ENCODE measurements at places on chromosomes 2 and 18. TPM values are rescaled to one million over a fixed set of nuclear protein-coding genes. Genes with fewer than 3 reads are reported as not detected.

- DNase-seq = no peak
Observed at GRCh38 chr2:121667618-121668017, 18.4 kb upstream of the CLASP1 start.

The XIRP2 gene
- total RNA-seq = not detected

The RAMP1 gene
- 44.1 TPM for total RNA-seq

DNA sequence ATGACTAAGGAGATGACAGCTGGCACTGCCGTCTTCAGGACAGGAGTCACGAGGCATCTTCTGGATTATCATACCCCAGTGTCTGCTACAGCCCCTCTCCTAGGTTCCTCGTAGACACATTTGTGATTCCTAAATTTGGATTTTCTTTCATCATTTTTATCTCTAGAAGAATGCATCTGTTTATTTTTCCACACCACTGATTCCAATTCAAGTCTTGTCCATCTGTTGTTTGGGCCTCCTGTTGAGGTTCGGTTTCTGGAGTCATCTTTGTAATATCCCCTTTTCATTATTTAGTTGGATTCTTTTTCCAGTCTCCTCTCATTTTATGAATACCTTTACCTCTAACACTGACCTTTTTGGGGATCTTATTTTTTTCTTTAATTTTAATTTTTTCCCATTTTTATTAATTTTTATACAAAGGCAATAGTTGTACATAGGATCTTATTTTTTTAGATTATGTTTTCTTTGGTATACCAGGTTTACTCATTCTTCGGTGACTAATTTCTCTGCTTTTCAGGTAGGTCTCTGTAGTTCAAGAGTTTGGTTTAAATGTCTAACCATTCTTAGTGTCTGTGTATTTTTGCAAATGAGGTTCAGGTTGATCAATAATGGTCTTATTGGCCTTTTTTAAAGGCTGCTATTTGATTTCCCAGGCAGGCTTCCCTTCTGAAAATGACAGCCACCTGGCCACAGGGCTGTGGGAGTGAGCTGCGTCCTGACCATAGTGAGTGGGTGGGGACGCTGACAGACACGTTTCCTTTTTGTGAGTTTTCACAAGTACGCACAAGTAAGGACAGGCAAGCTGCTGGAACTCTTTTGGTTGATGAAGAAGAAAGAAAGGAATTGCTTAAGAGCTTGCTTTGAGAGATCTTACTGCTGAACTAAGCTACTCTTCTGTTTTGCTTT, 34.5 kb downstream of the FARP2 start:
- DNase-seq = no peak

The MAP3K19 gene
- 2.1 TPM for total RNA-seq

DNA sequence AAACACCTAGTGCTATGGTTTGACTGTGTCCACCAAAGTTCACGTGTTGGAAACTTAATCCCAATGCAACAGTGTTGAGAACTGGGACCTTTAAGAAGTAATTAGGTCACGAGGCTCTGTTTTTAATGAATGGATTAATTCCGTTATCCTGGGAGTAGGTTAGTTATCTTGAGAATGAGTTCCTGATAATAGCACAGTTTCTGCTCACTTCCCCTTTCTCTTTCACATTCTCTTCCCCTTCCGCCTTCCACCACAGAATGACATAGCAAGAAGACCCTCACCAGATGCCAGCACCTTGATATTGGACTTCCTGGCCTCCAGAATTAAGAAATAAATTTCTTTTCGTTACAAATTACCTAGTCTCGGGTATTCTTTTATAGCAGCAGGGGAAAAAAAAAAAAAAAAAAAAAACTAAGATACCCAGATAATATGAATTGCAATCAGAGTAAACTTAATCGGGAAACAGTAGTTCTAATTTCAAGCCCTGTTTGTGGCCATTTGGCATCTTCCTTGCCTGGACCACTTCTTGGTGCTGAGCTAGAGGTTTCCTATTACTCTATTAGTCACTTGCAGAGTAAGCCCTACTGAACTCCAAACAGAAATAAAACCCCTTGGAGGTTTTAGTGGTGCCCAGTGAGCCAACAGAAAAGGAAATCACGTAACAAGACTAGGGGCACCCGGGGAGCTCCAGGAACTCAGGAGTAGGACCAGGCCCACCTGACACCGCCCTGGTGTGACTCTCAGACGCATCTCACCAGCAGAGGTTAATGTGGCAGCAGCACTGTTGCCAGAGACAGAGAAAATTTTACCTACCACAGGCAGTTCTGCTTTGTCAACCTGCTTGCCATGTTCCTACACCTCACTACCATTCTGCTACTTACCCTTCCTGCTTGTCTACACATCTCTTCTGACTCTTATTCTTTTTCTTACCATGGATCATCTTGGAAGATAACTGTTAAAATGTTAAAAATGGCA, 147.6 kb upstream of the CAB39 start:
- DNase-seq = no peak

- DNase-seq = peak; percentile 43
Observed at GRCh38 chr2:201257956-201258665, 2.2 kb upstream of the CASP8 start.

DNA sequence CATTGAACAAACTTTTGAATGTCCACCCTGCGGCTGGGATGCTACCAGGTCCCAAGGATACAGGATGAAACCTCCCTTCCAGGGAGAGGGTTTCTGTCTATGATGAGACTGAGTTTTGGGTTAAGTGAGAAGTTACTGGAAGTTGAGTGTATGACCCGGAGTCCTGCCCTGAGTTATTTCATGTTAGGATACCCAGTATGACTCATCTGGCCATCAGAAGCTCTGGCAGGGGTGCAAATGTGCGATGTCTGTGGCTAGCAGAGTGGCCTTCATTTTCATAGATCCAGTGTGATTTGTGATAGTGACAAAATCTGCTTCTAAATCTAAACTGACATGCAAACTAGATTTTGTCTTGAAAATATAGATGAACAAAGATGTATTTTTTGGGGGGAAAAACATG, 55.3 kb downstream of the KCTD1 start:
- no peak for DNase-seq

GRCh38 chr2:222819722-222820333, 41.0 kb upstream of the ACSL3 start:
- no peak for DNase-seq

- no peak for DNase-seq
Observed at GRCh38 chr2:134228493-134228903, 25.4 kb upstream of the MGAT5 start.

DNA sequence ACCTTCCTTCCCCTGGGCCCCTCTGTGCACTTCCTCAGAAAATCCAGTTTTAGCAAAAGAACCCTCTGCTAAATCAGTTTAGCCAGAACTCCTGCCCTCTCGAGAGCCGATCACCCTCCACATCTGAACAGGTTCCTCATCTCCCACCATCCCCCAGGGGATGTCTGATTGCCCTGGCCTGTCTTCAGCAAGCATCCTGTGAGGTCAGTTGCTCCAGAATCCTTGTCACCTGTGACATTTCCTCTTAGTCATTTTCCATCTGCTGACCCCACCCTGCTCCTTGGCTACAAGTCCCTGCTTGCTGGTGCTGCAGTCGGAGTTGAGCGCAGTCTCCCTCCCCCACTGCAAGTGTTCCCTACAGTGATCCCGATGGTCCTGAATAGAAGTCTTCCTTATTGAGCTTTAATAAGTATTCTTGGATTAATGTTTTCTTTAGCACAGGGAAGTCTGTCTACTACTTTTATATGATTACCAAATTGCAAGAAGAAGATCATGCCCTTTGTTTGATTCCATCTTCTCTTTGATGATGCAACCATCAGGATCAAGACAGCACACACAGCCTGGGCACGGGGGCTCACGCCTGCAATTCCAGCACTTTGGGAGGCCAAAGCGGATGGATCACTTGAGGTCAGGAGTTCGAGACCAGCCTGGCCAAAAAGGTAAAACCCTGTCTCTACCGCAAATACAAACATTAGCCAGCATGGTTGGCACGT, 30.9 kb upstream of the UBE2F start:
- no peak for DNase-seq

DNA sequence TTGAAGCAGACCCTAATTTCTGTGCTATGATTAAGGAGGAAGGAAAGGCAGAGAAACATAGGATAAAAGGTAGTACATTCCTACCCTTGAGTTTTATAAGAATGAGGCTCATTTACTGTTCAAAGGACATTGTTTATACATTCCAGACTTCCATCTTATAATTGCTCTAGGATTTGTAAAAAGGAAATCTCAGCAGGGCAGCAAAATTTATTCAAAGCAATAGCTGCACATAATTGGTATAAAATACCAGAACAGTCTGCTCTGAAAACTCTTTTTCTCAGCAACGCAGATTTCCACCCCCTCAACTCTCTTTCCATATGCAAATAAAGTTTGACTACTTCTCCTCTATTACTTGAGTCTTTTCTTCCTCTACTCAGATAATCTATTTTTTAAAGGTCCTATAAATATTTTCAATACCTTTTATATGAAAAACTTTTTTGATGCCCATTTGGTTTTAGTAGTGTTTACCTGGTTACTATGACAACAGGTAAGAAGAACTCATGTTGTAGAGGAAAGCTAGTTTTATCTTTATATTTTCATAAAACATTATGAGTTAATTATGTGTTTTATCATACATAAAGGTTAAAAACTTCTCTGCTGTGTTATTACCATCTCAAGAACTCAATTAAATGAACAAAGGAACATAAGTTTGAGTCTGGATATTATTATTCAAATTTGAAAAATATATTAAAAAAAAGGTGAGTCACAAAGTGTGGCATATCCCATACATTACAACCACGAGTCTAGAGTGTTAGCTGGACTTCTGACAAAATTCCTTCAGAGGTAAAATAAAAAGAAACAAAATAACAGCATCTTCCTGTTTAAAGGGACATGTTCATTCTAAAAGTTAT, 19.9 kb downstream of the RBMS1 start:
- no peak for DNase-seq

DNA sequence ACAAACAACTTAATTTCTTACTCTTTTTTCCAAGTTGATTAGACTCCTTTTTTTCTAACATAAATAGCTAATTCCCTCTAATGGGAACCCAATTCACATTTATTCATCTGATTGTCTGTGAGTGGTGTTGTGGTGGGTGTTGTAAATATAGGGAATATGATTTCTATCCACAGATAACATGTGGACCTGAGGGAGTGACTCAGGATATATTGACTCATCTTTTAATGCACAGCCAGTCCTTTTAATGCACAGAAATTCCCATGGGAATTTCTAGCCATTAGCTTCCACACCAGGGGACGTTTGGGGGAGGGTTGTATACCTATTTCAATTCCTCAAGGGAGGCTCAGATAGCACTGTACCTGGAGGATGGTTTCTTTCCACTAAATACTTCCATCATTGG, 1339.6 kb upstream of the LRRTM1 start:
- DNase-seq = no peak

The GYPC gene
- 35.1 TPM for total RNA-seq

- no peak for DNase-seq
Observed at GRCh38 chr2:109005686-109006204, 16.7 kb upstream of the EDAR start.

The OR6B3 gene
- total RNA-seq = not detected

The IL1R2 gene
- total RNA-seq = 2.9 TPM

DNA sequence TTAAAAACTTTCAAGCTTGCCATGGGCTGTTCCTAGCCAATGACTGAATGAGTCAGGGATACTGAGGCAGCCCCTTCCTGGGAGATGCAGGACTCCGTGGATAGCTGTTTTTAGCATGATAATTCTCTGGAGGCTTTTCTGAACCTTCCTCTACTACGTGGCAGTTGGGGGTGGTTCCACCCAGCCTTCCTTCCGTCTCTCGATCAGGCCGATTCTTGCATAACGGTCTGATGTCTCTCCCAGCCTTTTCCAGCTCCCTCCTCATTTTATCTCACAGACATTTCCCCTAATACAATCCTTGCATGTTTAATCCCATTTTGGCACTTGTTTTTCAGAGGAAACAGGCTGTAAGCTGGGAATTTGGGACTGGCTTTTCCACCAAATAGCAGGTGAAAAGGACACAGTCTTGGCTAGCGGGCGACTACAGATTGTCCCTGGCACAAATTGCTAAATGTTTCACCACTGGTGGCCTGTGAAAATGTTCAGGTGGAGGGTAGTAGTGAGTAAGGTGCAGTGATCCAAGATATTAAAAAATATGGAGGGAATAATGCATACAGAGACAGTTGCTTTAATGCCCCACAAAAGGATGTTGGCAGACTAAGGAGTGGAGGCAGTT, 21.0 kb upstream of the CTLA4 start:
- DNase-seq = no peak

The PRSS56 gene
- not detected for total RNA-seq

The ANKRD30BL gene
- total RNA-seq = not detected

The NTSR2 gene
- not detected for total RNA-seq

- DNase-seq = no peak
Observed at GRCh38 chr2:132668987-132669907, 758 bp downstream of the LYPD1 start.

The CCDC121 gene
- 7.4 TPM for total RNA-seq

The DSEL gene
- 11.6 TPM for total RNA-seq

- no peak for DNase-seq
Observed at GRCh38 chr2:128636802-128637147, 318.1 kb upstream of the HS6ST1 start.

The NEU2 gene
- total RNA-seq = not detected

DNA sequence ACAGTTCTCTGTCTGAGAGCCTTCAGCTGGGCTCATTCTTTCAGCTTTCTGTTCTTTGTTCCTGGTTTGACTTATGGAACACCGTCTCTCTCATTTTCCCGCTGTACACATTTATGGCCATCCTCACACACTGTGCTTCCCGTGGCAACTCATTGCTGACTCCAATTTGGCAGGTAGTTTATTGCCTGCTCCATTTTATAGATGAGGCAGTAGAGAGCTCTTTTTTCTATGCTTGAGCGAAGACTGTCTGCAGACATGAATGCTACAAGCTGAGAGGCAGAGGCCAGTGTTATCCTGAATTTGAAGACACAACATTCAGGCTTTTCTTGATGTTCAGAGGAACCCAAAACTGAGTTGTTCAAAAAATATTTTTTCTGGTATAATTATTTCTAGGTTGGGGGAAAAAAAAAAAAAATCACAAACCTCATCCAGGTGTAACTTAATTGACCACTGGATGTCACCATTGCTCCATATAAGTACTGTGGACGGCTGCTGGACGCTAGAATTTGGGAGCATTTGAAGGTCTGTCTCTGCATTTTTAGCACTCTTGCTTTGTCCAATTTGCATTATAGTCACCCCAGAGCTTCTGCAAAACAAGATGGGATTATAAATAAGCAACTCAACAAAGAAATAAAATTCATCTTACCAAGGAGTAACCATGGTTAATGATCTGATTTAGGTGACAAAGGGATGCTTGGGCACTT, 83.5 kb downstream of the HRH4 start:
- no peak for DNase-seq

DNA sequence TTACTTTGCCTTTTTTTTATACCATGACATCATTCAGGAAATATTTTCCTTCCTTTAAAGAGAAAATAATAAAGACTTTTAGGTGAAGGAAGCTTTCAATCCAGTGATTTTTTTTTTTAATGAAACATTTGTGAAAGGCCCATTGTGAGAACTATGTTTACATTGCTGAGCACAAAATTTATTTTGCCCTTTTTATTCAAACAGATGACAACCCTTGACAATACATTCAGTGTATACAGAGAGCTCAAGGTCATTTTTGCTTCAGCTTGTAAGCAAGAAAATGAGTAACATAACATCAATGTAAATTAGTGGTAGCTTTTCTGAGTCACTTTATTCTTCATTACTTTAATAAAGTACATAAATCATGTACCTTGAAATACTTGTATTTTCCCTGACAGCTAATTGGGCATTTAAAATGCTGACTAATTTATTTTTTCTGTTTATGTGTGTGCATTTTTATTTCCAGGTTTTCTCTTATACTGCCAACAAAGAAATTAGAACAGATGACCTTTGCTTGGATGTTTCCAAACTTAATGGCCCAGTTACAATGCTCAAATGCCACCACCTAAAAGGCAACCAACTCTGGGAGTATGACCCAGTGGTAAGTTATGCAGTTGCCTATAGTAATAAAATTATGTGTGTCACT, 121.6 kb downstream of the GALNT1 start:
- DNase-seq = no peak
